ENCODE measurements at places on chromosomes 1 and 21.
A peak's percentile ranks its signal among the peaks of the same experiment; 100 is the strongest.

- DNase-seq, result no peak
Measured at GRCh38 chr1:46396441-46397398, 2.6 kb downstream of the FAAH start.

GRCh38 chr1:232655028-232655745 is 25.3 kb upstream of the SIPA1L2 start:
- no peak for DNase-seq

GRCh38 chr1:22413799-22414198 is 37.9 kb upstream of the ZBTB40 start:
- no peak for DNase-seq

GRCh38 chr1:181424786-181425403 is 58.4 kb upstream of the CACNA1E start:
- peak; percentile 87 for DNase-seq

GRCh38 chr1:234881893-234882771 is 246.5 kb downstream of the TOMM20 start:
- peak; percentile 64 for DNase-seq

- no peak for DNase-seq
Measured at GRCh38 chr1:100164702-100165101, 13.4 kb downstream of the LRRC39 start.

GRCh38 chr1:118894836-118895235 is 93.3 kb downstream of the TBX15 start:
- DNase-seq, result no peak

DNA sequence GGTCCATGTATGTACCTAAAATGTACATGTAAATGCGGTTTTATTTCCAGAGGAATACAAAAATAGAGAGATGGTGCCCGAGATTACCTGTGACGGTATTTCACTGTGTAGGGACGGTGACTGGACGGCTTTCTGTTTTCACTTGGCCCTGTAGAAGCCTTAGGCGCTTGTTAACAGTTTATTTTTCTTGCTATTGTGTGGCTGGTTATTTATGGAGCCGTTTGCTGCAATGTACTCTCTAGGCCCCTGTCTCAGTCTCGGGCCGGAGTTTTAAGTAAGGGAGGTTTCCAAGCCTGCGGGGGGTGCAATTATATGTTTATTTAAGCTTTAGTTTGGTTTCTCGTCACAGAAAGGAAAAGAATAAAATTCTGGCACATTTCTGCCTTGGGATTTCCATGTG is 413 bp downstream of the EFCAB7 start:
- DNase-seq, result no peak

- no peak for DNase-seq
Measured at GRCh38 chr1:43789604-43790550, 82.5 kb downstream of the ST3GAL3 start.

- DNase-seq, result no peak
Measured at GRCh38 chr1:24694380-24694843, 50.8 kb upstream of the CLIC4 start.

DNA sequence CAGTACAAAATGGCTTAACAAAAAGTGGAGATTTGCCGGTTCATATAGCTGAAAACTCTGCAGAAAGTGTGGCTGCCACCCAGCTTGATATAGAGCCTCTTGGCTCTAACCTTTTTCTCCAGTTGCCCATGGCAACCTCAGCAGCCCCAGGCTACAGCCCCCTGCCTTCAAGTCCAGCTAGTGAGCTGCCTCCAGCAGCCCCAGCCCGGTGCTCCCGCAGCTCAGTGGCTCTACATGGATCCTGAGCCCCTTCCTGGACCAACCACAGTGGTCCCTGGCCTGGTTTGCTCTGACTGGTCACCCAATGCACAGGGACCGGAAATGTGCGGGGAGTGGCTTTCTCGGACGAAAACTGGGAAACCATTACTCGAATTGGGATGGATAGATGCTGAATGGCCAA is 13.3 kb upstream of the ATF3 start:
- DNase-seq, result no peak

DNA sequence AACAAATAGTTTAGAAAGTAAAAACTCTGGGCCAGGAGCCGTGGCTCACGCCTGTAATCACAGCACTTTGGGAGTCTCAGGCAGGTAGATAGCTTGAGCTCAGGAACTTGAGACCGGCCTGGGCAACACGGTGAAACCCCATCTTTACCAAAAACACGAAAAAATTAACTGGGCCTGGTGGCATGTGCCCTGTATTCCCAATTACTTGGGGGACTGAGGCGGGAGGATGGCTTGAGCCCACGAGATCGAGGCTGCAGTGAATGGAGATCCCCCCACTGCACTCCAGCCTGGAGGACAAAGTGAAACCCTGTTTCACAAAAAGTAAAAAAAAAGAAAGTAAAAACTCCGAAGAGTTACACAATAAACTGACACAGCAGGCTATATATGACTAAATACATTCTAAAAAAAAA is 10.6 kb downstream of the CEP170 start:
- no peak for DNase-seq

DNA sequence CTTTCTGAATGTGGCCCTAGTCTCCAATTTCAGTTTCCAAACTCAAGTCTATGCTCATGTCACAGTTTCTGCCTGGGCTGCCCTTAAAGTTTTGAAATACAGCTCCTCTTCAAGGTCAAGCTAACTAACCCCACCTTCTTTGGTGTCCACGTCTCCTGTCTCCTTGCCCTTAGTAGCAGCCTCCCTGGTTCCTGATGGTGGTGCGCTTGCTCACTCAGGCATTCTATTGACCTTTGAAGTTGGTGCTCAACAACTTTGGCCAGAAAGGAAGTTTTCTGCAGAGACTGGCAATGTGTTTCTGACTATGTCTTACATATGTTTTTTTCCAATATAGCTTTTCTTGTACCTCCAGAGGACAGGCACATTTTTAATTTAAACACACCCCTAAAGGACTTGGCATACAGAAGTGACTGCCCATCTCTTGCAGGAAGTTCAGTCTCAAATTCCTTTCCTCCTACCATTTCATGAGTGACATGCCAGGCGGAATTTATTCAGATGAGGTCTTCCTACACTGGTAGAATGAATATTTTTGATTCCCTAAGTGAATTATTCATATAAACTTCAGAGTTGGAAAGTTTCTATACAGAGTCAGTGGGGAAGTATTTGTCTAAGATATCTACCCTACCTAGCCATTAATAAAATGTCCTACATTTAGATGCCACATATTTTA is 364.3 kb upstream of the USP24 start:
- DNase-seq, result no peak

DNA sequence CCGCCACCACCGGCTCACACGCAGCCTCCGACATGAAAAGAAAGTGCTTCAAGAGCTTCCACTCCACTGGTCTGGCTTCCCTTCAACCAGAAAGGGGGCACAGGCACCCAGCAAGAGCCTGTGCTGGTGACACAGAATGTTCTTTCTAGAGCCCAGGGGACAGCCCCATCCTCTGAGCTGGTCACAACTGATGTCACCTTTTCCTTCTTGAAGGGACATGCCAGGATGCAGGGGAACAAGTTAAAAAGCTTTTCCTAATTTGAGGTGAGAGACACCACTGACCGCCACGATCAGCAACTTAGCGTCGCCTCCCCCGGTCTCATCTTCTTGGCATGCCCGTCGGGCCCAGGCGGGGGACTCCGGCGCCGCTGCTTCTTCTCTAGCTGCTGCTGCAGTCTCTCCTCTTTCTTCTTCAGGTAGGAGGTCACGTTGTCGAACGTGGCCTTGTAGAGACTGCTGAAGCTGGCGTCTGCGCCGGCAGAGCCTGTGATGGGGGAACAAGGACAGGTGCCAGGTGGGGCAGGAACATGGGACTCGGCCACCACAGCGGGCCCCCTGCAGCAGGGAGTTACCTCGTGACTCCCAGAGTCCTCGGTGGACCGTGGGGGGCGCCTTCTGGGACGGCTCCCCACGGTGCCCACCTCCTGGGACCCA is 29.5 kb downstream of the WDR4 start:
- DNase-seq, result no peak

GRCh38 chr1:156765666-156766065 is 1.7 kb upstream of the PRCC start:
- no peak for DNase-seq

DNA sequence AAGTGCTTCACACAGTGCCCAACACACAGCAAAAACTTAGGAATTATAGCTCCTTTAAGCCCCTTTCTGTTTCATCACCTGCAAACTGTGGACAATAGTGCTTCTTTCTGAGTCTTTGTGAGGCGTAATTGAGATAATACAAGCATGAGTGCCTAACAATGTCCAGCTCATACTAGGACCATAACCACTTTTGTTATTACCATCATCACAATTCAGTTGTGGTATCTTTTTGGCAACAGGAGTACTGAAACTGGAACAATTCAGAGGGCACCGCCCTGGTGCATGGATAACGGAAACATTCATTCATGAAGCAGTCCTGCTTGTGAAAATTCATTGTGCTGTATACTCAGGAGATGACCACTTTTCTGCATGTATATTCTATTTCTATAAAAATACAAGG is 18.2 kb downstream of the DNAJC11 start:
- DNase-seq, result peak; percentile 5

DNA sequence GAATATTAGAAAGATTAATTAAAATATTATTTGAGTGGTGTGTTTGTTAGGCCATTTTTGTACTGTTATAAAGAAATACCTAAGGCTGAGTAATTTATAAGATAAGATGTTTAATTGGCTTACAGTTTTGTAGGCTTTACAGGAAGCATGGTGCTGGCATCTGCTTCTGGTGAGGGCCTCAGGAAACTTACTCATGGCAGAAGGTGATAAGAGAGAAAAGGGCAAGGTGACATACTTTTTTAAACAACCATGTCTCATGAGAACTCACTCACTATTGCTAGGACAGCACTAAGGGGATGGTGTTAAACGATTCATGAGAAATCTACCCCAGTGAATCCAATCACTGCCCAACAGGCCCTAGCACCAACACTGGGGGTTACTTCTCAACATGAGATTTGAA is 56.7 kb upstream of the RGS21 start:
- DNase-seq, result no peak

DNA sequence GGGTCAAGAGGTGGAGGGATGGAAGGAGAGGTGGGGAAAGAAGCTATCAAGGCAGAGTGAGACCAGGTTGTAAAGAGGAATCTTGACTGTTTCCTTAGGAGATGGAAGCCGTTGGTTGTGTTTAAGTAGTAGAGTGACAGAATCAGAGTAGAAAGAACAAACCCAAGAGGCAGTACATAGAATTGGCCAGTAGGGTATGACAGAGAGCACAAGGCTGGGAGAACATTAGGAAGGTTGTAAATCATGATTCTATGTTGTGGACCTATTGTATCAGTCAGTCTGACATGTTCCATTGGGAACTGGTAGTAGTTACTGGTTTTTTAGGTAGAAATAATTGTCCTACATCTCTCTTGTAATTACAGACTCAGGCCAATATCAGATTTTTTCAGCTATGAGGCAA is 486.9 kb upstream of the USP24 start:
- DNase-seq, result no peak

DNA sequence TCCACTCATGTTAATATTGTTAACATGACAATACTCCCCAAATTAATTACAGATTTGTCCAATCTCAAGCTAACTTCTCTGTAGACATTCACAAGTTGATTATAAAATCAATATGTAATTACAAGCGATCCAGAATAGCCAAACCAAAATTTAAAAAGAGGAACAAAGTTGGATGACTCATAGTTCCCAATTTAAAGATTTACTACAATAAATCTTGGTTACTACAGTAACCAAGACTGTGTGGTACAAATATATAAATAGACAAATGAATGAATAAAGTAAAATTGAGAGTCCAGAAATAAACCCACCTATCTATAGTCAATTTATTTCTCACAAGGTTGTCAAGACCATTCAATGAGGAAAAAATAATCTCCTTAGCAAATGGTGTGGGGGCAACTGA is 7.1 kb upstream of the KRTAP10-4 start:
- DNase-seq, result no peak

GRCh38 chr1:11335417-11336056 is 62.5 kb downstream of the UBIAD1 start:
- no peak for DNase-seq

DNA sequence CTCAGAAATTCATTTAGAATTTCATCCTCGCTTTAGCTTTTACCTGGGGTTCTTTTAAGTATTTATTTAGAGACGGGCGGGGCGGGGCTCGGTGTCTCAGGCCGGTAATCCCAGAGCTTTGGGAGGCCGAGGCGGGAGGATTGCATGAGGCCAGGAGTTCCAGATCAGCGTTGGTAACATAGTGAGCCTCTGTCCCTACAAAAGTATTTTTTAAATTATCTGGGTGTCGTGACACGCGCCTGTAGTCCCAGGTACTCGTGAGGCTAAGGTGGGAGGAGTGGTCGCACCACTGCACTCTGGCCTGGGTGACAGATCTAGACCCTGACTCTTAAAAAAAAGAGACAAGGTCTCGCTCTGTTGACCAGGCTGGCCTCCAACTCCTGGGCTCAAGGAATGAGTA is 942 bp upstream of the RSBN1 start:
- no peak for DNase-seq

GRCh38 chr1:21567241-21568005 is 58.2 kb downstream of the ALPL start:
- no peak for DNase-seq

- DNase-seq, result no peak
Measured at GRCh38 chr1:246516126-246516525, 9.0 kb upstream of the SMYD3 start.

All from activated CD4-positive, alpha-beta T cell treated with anti-CD3 and anti-CD28 coated beads, Interleukin-2, amount 50 U/mL, for 48 hours (primary cell).